ENCODE measurements at places on chromosomes 16 and 17. TPM values are rescaled to one million over a fixed set of nuclear protein-coding genes. Genes with fewer than 3 reads are reported as not detected.

DNA sequence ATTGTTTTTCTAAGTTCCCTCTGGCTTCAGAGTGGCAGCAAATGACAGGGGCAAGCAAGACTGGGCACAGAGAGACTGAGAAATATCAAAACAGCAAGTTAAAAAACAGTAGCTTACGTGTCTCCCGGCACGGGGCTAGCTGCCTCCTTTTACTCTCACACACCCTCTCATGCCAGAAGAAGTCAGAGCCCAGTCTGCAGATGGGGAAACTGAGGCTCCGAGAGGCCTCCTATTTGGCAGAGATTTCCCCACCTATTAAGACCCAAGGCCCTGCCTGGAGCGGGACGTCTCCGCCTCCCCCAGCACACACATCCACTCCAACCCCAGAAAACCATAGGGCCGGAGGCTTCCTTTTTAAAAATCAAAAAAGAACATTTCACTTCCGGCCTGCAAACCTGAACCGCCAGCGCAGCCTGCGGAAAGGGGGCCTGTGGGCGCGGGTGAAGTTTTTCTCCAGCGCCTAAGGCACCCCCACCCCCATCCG is 832 bp downstream of the CARHSP1 start:
- no peak for DNase-seq

DNA sequence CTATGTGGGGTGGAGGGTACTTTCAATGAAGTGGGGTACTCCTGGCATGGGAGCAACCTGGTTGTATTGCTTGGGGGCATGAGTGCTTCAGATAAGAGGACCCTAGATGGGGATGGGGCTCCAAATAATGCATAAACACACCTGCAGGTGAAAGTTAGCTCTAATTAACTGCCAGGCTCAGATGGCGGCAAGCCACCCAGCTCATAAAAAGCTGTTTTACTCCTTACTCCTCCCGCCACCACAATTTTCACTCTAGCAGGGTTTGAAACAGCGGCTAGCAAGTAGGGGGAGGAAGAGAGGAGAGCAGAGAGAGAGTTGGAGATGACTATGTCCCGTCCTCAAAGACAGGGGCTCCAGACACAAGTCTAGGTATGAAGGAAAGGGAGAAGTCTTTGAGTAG is 117.7 kb upstream of the WSCD1 start:
- no peak for DNase-seq

- no peak for DNase-seq
Measured at GRCh38 chr17:69523244-69523861, 108.9 kb downstream of the MAP2K6 start.

DNA sequence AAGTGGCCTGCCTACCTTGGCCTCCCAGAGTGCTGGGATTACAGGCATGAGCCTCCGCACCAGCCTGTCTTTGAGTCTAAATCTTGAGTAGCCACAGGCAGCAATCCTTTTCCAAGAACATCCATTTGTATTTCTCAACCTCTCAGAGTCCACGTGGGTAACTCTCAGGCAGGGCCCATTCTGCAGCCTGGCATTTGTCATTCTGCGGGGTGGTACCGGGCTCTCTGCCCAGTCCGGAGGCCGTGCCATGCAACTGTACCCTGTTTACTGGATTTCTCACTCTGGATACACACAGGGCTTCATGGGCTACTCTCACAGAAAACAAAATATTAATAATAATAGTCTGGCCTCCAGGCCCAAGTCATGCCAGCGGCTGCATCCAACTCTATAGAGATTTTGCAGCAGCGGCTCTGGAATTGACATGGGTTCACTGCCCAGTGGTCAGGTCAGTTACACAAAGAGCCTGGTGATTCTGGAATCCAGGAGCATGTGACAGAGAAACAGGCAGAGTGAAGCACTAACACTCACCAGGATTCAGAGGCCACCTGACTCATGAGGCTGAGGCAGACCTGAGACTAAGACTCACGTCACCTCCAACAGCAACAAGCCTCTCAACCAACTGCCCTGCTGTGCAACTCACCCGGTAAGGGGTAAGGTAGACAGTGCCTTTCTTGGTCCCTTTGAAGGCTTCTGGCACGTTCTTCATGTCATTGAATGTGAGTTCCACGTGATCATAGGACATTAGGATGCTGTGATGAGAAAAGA is 4.0 kb downstream of the WBP2 start:
- peak; percentile 67 for DNase-seq

The KCNH6 gene
- polyA plus RNA-seq = not detected

The HLF gene
- polyA plus RNA-seq = 0.59 TPM

Measured in psoas muscle (tissue), 8 donors.